ENCODE measurements at places on chromosomes 1 and 21. TPM values are rescaled to one million over a fixed set of nuclear protein-coding genes. Genes with fewer than 3 reads are reported as not detected.

DNA sequence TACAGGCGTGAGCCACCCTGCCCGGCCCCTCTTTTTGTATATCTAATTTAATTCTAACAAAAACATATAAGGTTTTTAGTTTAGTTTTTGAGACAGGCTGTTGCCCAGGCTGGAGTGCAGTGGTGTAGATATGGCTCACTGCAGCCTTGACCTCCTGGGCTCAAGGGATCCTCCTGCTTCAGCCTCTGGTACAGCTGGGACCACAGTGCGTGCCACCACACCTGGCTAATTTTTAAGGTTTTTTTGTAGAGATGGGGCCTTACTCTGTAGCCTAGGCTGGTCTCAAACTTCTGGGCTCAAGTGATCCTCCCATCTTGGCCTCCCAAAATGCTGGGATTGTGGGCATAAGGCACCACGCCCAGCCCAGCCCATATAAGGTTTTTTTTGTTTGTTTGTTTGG is 18.8 kb downstream of the ENSA start:
- DNase-seq = no peak

DNA sequence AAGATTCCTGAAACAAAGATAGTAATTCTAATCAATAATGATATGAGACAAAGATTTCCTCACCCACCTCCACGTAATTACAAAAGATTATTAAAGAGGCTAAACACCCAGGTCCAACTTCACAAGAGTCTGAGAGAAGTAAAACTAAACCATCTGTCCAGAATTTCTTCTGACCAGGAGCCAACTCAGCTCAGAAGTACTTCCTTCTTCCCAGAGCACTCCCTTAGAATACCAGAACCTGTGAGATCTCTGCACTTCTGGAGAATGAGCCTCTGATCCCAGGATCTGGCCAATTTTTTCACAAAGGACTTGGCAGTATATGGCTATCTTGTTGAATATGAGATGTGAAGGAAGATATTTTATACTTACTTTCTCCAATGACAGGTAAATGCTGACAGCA is 120.6 kb upstream of the PALMD start:
- no peak for DNase-seq

GRCh38 chr1:207219979-207220889 is 101.2 kb upstream of the CD55 start:
- no peak for DNase-seq

DNA sequence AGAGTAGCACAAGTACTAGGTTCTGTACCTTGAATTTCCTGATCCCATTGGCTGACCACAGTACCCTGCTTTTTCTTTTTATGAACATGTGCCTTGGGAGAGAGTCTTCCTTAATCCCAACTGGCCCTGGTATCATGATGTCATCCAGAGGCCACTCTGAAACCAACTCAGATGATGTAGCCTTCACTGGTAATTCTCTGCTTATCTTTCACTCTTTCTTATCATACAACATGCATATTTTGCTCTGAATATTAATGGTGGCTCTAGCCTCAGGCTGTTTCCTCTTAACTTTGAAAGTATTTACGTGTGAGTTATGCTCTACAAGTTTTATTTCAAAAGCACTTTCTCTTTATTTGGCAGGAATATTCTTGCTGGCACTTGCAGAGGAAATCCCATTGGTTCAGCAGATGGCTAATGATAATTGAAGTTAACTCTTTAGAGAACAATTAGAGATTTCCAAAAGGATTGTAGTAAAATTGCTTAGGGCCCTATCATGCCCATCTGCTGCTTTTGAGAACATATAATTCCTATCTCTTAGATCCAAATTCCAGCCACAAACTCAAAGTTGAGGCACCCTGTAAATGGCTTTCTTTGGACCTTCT is 86.1 kb downstream of the PTGER3 start:
- DNase-seq = no peak

DNA sequence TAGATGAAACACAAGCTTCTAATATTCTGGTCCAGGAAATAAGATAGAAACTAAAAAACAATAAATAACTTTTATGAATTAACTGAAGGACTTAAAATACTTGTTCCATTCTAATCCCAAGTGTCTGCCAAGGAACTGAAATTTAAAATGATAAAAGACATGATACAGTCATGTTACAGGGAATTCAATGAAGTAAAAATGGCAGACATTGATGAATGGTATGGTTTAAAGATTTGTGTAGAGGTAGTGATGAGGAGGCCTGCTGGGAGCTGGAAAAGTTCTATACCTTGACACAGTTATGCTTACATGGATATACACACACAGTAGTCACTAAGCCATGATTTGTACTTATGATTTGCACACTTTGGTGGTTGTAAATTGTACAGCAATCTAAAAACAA is 2.1 kb upstream of the UBR4 start:
- DNase-seq = no peak

OR6K3 gene
- not detected for total RNA-seq

DNA sequence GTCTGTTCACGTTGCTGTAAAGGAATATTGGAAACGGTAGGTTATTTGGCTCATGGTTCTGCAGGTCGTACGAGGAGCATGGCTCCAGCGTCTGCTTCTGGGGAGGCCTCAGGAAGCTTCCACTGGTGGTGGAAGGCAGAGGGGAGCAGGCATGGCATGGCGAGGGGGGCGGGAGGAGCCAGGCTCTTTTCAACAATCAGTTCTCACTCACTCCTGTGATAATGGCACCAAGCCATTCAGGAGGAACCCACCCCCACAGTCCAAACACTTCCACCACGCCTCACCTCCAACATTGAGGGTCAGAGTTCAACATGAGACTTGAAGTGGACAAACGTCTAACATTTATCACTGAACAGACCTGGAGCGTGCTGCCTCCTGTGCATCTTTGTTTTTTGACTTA is 141.2 kb downstream of the PGBD5 start:
- no peak for DNase-seq

DNA sequence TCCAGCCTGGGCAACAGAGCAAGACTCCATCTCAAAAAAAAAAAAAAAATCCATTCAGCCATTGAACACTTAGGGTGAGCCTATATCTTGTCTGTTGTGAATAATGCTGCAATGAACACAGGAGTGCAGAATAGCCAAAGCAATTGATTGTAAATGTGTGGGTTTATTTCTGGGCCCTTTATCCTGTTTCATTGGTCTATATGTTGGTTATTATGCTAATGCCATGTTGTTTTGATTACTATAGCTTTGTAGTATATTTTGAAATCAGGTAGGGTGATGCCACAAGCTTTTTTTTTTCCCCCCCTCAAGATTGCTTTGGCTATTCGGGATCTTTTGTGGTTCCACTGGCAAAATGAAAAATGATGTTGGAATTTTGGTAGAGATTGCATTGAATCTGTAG is 167.5 kb downstream of the LBR start:
- DNase-seq = no peak
